Pancreas (tissue), 10 donors: ENCODE measurements at places on chromosomes 11 and 22. TPM values are rescaled to one million over a fixed set of nuclear protein-coding genes. Genes with fewer than 3 reads are reported as not detected.

GRCh38 chr11:109680127-109680526, 258.1 kb downstream of the C11orf87 start:
- H3K4me3 ChIP-seq, result no peak overlapping the region

Gene TEX12
- total RNA-seq, result not detected

GRCh38 chr22:41038732-41039131, 53.7 kb upstream of the EP300 start:
- no peaks in the 10 kb centered on the region for H3K4me1 ChIP-seq
- H3K27ac ChIP-seq, result no peak overlapping the region
- DNase-seq, result no peak
- no peaks in the 10 kb centered on the region for H3K27me3 ChIP-seq
- H3K4me3 ChIP-seq, result no peak overlapping the region
- no peaks in the 10 kb centered on the region for H3K36me3 ChIP-seq

- H3K4me3 ChIP-seq, result no peak overlapping the region
- H3K36me3 ChIP-seq, result peaks cover 10% of the 10 kb centered on the region
- no peaks in the 10 kb centered on the region for H3K4me1 ChIP-seq
- no peak overlapping the region for H3K27ac ChIP-seq
- DNase-seq, result no peak
- H3K27me3 ChIP-seq, result no peaks in the 10 kb centered on the region
Observed at GRCh38 chr11:1458340-1459218, 28.0 kb downstream of the MOB2 start.

Gene LYVE1
- 28.3 TPM for total RNA-seq

DNA sequence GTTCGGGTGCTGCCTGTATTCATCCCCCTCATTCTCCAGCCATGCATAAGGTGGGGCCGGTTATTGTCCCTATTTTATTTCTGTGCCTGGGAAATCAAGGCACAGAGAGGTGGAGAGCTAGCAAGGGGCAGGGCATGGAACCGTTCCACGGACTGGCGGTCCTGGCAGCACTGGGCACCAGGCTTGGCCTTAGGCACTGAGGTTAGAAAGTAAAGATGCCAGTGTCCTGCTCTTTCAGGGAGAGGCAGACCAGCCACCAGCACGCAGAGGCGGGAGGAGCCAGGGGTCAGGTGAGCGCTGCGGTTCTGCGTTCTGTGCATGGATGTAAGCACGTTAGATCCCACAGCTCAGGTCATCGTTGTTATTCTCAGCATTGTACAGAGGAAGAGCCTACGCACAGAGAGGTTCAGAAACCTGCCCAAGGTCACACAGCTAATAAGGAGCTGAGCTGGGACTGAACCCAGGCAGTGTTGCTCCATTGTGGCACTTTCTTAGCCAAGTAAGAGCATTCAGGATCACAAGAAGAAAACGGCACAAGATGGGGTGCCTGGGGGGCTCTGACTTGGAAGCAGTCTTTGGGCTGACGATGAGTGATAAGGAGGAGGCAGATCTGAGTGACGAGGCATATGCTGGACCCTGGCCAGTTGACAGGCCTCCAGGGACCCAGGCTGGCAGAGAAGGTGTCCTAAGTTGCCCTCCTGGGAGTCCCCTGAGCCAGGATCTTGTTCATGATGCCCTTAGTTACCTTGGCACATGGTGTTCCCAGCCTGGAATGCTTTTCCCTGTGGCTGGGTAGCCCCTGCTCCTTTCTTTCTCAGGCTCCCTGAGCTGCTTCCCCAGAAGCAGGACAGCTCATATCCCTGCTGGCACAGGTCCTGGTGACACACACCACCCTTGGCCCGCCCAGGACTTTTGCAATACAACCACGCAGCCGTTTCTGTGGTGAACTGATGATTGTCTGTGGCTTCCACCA, 41.1 kb downstream of the OSBPL5 start:
- no peak overlapping the region for H3K4me3 ChIP-seq
- no peak for DNase-seq
- H3K27me3 ChIP-seq, result no peaks in the 10 kb centered on the region
- no peak overlapping the region for H3K27ac ChIP-seq

GRCh38 chr11:86459682-86460460, 85.2 kb downstream of the CCDC81 start:
- no peaks in the 10 kb centered on the region for H3K27me3 ChIP-seq
- no peaks in the 10 kb centered on the region for H3K36me3 ChIP-seq
- no peaks in the 10 kb centered on the region for H3K4me1 ChIP-seq
- no peak overlapping the region for H3K4me3 ChIP-seq
- H3K27ac ChIP-seq, result peak overlapping the region; percentile 67

Gene SLC1A2
- 62.5 TPM for total RNA-seq

DNA sequence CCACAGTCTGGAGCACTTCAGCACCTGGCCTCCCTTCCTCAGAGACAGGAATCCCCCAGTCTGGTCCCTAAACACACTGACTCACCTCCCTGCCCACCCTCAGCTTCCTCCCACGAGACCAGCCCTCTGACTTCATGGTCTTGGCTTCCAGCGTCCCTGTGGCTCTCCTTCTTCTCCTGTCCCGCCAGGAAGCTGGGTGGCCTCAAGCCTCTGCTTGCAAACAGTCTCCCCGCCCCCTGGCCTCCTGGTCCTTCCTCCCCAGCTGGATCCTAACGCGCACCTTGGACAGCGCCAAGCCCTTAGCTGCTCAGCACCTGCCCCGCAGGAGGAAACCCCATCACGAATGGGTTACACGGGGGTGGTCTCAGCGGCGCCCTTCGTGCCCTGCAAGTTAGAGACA, 4.5 kb downstream of the NCF4 start:
- no peak overlapping the region for H3K4me3 ChIP-seq
- no peaks in the 10 kb centered on the region for H3K4me1 ChIP-seq
- H3K27ac ChIP-seq, result no peak overlapping the region

Gene CBL
- 7.3 TPM for total RNA-seq

Gene H19
- total RNA-seq, result 532 TPM

- no peaks in the 10 kb centered on the region for H3K4me1 ChIP-seq
- DNase-seq, result no peak
- no peak overlapping the region for H3K4me3 ChIP-seq
- no peaks in the 10 kb centered on the region for H3K36me3 ChIP-seq
- H3K27me3 ChIP-seq, result no peaks in the 10 kb centered on the region
Observed at GRCh38 chr22:30228509-30229359, 17.8 kb downstream of the LIF start.
